Activated T-helper 1 cell treated with anti-CD3 and anti-CD28 coated beads, Interleukin-12 subunit alpha, Interleukin-12 subunit beta, Interleukin-2, Interleukin-4 antibody, amounts not matched to agents 30 ng/mL and 10 ng/mL and 1 ng/mL, durations not matched to agents 14 hours and 24 hours and 36 hours (primary cell): ENCODE measurements at places on chromosomes 5 and 9.

GRCh38 chr9:70222354-70222753 is 36.4 kb upstream of the SMC5 start:
- no peak overlapping the region for H3K27ac ChIP-seq
- no peaks in the 10 kb centered on the region for H3K36me3 ChIP-seq
- DNase-seq, result no peak
- H3K4me1 ChIP-seq, result no peaks in the 10 kb centered on the region
- H3K4me3 ChIP-seq, result no peak overlapping the region
- H3K27me3 ChIP-seq, result no peaks in the 10 kb centered on the region

DNA sequence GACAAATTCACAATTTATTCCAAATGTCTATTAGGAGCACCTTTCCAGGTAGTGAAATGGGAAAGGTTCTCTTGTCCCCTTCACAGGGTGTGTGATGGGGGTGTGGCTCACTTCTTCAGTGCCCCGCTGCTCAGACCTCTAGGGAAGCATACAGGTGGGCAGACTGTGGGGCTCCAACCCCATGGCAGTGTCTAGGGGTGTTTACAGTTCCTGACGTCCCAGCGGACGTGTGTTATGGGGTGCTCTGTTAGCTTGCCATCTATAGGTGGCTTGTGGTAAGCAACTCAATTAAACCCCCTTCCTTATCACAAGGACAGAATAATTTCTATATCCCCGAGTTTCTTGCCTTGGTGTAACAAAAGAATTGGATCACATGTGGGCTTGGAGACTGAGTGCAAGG is 67.4 kb upstream of the SPINK5 start:
- DNase-seq, result no peak
- peaks cover 1% of the 10 kb centered on the region for H3K27me3 ChIP-seq
- H3K4me1 ChIP-seq, result no peaks in the 10 kb centered on the region
- no peak overlapping the region for H3K4me3 ChIP-seq
- H3K27ac ChIP-seq, result no peak overlapping the region

DNA sequence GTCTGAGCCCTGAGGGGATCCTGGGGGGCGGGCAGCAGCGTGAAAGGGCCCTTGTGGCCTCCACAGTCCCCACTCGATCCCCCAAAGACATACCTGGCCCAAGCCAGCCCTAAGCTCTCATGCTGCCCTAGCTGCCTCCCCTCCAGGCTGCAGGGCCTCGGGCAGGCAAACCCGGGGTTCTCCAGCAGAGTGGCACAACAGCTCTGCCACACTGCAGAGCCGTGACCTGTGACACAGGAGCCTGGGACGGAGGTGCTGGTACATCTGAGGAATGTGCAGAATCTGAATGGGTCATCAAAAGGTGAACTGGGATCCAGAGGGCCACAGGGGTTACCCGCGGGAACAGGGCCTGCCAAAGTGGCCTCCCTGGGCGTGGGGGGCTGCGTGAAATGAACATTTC is 163.2 kb downstream of the DAB2IP start:
- DNase-seq, result no peak
- no peaks in the 10 kb centered on the region for H3K27me3 ChIP-seq
- H3K36me3 ChIP-seq, result no peaks in the 10 kb centered on the region
- no peak overlapping the region for H3K4me3 ChIP-seq

- no peaks in the 10 kb centered on the region for H3K27me3 ChIP-seq
- peaks cover 37% of the 10 kb centered on the region for H3K4me1 ChIP-seq
- H3K27ac ChIP-seq, result peak overlapping the region; percentile 100
- peak overlapping the region; percentile 95 for H3K4me3 ChIP-seq
- H3K36me3 ChIP-seq, result peaks cover 11% of the 10 kb centered on the region
- DNase-seq, result peak; percentile 38
Measured at GRCh38 chr5:149959406-149960236, 937 bp upstream of the SLC26A2 start.

- H3K27me3 ChIP-seq, result peaks cover 2% of the 10 kb centered on the region
- H3K4me3 ChIP-seq, result no peak overlapping the region
- peaks cover 36% of the 10 kb centered on the region for H3K4me1 ChIP-seq
Measured at GRCh38 chr5:150774145-150774544, 4.4 kb upstream of the SMIM3 start.

- peaks cover 38% of the 10 kb centered on the region for H3K4me1 ChIP-seq
- no peak overlapping the region for H3K27ac ChIP-seq
- peaks cover 35% of the 10 kb centered on the region for H3K36me3 ChIP-seq
- H3K27me3 ChIP-seq, result peaks cover 2% of the 10 kb centered on the region
- no peak for DNase-seq
- H3K4me3 ChIP-seq, result no peak overlapping the region
Measured at GRCh38 chr5:388266-389196, 54.4 kb upstream of the EXOC3 start.

- peaks cover 32% of the 10 kb centered on the region for H3K27me3 ChIP-seq
- H3K27ac ChIP-seq, result no peak overlapping the region
- no peak for DNase-seq
- H3K36me3 ChIP-seq, result no peaks in the 10 kb centered on the region
Measured at GRCh38 chr5:138870611-138871010, 4.5 kb downstream of the LRRTM2 start.

DNA sequence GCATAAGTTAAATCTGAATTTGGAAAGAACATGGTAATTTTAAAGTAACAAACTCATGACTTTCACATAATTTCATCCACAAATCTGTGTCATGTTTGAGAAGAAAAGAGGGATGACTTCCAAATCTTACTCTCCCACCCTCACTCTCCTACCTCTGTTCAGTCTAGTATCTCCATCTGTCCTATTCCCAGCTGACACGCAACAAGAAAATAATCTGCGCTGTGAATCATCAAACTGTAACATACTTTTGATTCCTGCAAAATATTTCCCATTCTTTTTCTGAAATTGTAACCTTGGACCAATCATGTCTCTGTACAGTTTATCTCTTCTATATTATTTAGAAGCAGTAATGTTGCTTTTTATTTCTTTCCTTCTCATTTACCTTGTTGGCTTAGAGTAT is 91.4 kb downstream of the SLC12A2 start:
- DNase-seq, result no peak
- H3K27ac ChIP-seq, result no peak overlapping the region
- H3K4me3 ChIP-seq, result no peak overlapping the region
- H3K36me3 ChIP-seq, result peaks cover 5% of the 10 kb centered on the region
- no peaks in the 10 kb centered on the region for H3K27me3 ChIP-seq
- H3K4me1 ChIP-seq, result no peaks in the 10 kb centered on the region

DNA sequence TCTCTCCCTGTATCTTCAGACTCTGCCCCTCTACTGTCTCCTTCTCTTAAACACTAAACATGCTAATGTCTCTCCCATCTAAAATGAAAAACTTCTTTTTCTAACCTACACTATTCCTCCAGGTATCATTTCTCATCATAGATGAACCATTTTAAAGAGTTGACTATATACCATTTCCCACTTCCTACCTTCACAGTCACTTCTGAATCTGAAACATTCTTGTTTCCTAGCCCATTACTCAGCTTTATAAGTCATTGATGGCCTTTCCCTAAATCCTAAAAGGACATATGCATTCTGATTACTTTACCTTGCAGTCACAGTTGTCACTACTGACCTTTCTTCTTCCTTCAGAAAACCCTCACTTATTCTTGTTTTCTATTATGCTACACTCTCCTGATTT is 118.2 kb downstream of the SSBP2 start:
- peaks cover 2% of the 10 kb centered on the region for H3K36me3 ChIP-seq
- no peak for DNase-seq
- peaks cover 7% of the 10 kb centered on the region for H3K4me1 ChIP-seq
- H3K27me3 ChIP-seq, result no peaks in the 10 kb centered on the region
- H3K4me3 ChIP-seq, result no peak overlapping the region

GRCh38 chr5:124645396-124645795 is 101.0 kb downstream of the ZNF608 start:
- no peak overlapping the region for H3K4me3 ChIP-seq
- peaks cover 15% of the 10 kb centered on the region for H3K4me1 ChIP-seq
- DNase-seq, result no peak
- peaks cover 1% of the 10 kb centered on the region for H3K36me3 ChIP-seq
- H3K27me3 ChIP-seq, result peaks cover 32% of the 10 kb centered on the region
- H3K27ac ChIP-seq, result no peak overlapping the region

DNA sequence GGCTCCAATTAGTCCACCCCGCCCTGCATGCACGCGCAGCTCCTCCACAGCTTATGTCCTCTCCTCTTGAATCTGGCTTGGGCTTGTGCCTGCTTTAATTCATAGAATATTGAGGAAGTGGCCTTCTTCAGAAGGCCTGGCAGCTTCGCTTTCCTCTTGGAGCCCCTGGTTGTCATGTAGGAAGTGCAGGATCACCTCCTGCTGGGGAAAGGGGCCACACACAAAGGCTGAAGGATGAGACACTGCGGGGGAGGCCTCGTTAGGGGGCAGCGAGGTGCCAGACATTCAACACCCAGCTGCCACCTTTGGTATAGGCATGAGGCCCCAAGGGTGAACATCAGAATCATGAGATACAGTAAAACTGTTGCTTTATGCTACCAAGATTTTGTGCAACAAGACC is 2.7 kb upstream of the CNOT6 start:
- H3K27me3 ChIP-seq, result peaks cover 1% of the 10 kb centered on the region
- H3K27ac ChIP-seq, result no peak overlapping the region
- H3K4me1 ChIP-seq, result peaks cover 30% of the 10 kb centered on the region
- H3K4me3 ChIP-seq, result no peak overlapping the region
- DNase-seq, result no peak

- no peak overlapping the region for H3K4me3 ChIP-seq
- peaks cover 9% of the 10 kb centered on the region for H3K4me1 ChIP-seq
- no peak for DNase-seq
- H3K27me3 ChIP-seq, result no peaks in the 10 kb centered on the region
- H3K27ac ChIP-seq, result no peak overlapping the region
Measured at GRCh38 chr9:32398207-32398606, 13.8 kb downstream of the ACO1 start.
